Smooth muscle cell of trachea (primary cell): ENCODE measurements at places on chromosomes 5 and 9. TPM values are rescaled to one million over a fixed set of nuclear protein-coding genes. Genes with fewer than 3 reads are reported as not detected.

Gene PCDHA7
- total RNA-seq: 0.29 and 0.66 TPM in 2 replicates

Gene ZFP37
- 3.0 and 5.2 TPM in 2 replicates for total RNA-seq

Gene STARD4
- total RNA-seq: 52.3 and 93.4 TPM in 2 replicates

Gene CREB3
- total RNA-seq: 71.4 and 79.2 TPM in 2 replicates

Gene S100Z
- total RNA-seq: not detected in 2 replicates

Gene NADK2
- total RNA-seq: 25.6 and 26.1 TPM in 2 replicates

Gene ALDH1A1
- total RNA-seq: 10.8 and 17.9 TPM in 2 replicates

Gene RAD50
- 26.1 and 42.8 TPM in 2 replicates for total RNA-seq

Gene DMRT2
- total RNA-seq: 0.17 TPM in 1 of 2 replicates, not detected in the other

Gene ATOX1
- total RNA-seq: 85.2 and 99.6 TPM in 2 replicates

Gene IL4
- total RNA-seq: not detected in 2 replicates

Gene PCDHB9
- under 0.01 and 0.17 TPM in 2 replicates for total RNA-seq

Gene GFI1B
- total RNA-seq: 0.17 TPM in 1 of 2 replicates, not detected in the other

Gene NRG2
- 0.66 and 0.73 TPM in 2 replicates for total RNA-seq

Gene ANKRD18A
- total RNA-seq: 7.0 TPM in 1 of 2 replicates, not detected in the other
